ENCODE measurements at places on chromosomes 11 and 22.

- no peak for DNase-seq
Observed at GRCh38 chr11:44564670-44565210, 723 bp upstream of the CD82 start.

DNA sequence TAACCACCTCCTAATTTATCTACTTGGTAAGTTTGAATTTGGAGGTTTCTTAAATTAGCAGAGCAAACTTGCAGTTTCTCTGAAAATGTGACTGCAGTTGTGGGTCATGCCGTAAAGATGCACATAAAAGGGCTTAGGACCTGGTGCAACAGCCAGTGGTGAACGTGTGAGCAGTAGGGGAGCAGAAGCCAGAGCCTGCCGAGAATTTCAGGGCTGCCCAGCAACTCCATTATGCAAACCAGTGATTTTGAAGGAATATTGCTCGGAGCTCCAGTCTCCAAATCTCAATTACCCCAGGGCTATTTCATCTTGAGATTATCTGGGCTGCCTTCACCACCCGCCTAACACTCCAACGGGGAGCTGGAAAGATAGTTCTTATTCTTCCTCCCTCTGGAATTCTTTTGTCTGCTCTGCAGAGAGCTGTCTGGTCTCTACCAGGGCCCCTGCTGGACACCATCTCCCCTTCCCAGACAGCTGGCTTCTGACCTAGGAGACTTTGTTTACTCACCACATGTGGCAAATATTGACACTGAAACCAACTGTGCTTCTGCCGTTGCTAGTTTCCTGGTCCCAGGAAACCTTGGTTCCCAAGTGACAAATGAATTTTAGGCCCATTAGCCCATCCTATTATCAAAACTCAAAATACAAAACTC is 93.9 kb downstream of the DSCAML1 start:
- DNase-seq, result no peak

DNA sequence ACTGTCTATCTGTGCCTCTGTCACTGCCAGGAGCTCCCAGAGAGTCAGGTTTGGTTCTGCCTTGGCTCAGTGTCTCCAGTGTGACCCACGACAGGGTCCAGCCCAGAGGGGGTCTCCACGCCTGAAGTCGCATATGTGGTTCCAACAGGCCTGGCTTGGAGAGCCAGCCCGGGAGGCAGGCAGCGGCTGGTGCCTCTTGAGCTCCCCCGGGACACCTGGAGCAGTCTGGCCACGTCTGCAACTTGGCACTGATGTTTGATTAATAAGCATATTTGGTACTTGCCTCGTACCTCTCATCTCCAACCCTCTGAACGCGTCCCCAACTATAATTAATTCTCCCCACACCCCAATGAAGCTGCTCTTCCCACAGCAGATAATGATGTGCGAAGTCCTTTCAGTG is 31.7 kb upstream of the SHISAL1 start:
- no peak for DNase-seq

DNA sequence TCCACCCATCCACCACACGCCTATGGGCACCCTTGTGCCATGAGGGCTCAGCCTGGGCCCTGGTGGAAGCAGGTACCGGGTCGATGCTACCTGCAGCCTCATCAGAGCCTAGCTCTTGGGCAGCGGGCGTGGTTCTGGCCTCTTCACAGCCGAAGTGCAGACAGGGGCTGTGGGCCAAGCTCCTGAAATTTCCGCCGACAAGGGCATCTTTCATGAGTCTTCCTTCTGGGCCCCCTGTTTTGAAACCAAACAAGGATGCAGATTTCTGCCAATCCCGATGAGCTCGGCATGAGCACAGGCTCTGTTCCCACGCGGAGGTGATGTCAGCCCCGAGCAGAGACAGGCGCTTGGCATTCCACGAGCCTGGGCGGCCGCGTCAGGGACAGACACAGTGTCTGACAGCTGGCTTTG is 22.6 kb upstream of the MGAT3 start:
- DNase-seq, result no peak

- DNase-seq, result no peak
Observed at GRCh38 chr11:2220173-2220771, 48.7 kb upstream of the TH start.

DNA sequence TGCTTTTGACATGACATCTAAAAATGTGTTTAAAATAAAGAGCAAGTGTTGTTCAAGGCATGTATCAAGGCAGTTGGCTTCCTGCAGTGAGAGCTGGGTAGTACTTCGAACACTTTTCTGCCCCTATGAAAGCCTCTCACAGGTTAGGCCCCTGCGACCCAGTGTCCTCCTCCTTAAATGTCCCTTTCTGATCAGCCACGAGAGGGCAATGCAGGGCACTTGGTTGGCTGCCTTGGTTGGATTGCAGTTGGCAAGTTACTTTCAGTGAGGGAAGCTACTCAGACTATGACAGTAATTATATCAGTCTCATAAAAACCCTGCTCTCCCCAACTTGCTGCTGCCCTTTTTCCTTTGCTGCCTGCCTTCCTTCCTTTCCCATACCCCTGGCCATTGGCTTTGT is 743.8 kb downstream of the NTM start:
- DNase-seq, result no peak

DNA sequence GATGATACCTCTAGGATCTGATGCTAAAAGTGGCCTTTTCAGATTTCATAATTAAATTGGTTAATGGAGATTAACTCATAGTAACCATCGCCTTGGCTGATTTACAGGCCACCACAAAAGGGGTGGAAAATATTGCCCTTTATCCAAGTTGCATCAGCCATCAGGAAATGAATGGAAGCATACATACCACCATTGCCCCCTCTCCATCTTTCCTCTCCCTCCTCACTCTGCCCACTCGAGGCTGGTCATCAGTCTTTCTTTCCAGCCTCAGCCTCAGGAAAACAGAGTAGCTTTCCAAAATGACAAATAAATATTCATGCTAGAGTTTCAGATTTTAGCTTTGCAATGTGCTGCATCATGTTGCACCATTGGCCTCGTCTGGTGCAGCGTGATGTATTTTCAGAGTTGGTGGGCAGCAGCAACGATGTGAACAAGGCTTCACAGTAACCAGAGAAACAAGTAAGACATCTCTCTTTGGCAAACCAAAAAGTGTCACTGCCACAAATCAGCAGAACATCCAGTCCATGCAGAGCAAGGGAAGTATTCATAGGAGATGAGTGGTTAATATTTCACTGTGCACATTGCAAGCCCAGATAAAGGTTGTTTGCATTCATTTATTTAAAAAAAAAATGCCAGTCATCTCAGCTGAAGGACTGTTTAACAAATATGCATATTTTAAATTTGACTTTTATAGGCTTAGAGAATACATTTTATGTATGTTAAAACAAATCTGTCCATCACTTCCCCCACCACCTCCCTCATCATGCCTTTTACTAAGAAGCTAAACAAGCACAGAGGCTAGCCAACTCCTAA is 136.7 kb upstream of the FAT3 start:
- DNase-seq, result no peak

GRCh38 chr11:16382638-16383380 is 26.5 kb upstream of the SOX6 start:
- no peak for DNase-seq

GRCh38 chr22:19709063-19709769 is 5.1 kb upstream of the SEPTIN5 start:
- DNase-seq, result no peak

- DNase-seq, result no peak
Observed at GRCh38 chr11:1934335-1935155, 12.6 kb upstream of the MRPL23 start.

DNA sequence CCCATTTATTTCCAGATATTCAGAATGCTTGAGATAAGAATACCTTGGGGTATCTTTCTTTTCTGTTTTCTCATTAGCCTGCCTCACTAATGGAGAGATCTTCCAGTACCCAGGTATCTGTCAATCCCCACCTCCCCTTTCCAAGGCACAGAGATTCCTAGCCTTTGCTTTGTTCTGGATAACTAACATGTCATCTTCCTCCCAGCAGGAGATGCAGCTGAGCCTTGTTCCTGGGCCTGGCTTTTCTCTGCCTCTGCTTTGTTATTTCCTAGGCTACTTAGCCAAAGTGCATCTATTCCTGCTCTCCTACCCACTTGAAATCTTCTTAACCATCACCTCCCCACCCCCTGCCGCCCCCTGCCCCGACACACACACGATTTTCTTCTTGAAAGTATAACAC is 297.1 kb downstream of the NELL1 start:
- no peak for DNase-seq

DNA sequence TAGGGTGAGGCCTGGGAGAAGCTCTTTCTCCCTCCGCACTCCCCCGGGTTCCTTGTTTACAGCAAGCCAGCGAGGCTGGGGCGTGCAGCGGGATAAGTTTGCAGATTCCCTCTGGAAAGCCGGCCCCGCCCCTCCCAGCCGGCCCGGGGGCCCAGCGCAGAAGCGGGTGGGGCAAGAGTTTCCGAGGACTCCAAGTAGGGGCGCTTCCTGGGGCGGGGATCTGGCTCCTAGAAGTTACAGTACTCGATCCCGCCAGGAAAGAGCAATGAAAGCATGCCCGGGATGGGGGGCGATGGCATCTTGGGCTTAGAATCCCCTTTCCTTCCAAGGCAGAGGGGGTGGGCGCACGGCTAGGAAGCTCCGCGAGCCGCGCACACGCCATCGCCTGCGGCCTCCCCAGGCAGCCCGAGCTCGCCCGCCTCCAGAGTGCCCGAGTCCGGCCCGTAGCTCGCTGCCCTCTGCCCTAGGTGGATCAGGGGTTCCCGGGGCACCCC is 385 bp downstream of the TST start:
- DNase-seq, result no peak

GRCh38 chr22:27686534-27686933 is 115.0 kb downstream of the MN1 start:
- no peak for DNase-seq

- no peak for DNase-seq
Observed at GRCh38 chr22:19357270-19358105, 66.0 kb upstream of the CLTCL1 start.

DNA sequence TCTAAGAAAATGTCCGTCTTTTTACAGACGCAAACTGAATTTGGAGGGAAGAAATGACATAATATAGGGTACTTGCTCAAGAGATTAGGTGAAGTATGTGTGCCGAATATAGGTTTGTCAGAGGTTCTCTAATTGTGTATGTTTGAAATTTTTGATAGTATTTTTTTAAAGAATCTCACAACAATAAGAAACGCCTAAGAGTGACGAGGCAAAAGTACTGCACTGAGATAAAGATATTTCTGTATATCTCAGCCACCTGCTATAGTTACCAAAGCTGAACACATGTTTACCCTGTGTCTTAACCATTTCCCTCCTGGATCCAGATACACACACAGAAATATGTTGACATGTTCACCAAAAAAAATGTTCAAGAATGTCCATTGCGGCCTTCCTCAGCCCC is 92.0 kb downstream of the PRMT3 start:
- DNase-seq, result no peak

DNA sequence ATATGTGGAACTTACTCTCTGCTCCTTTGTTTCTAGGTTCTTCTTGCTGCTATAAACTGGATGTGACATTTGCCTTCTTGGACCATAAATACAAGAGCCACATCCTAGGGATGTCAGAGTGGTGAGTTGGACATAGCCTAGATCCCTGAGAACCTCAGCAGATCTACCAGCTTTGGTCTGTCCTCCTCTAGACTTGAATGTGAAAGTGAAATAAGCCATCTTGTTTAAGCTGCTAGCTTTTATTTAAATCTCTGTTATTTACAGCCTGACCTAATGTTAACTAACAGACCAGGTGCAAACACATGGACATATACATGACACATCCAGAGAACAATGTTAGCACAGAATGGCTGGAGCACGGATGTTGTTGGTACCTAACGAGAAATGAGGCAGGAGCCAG is 36.0 kb downstream of the SLN start:
- DNase-seq, result no peak

- DNase-seq, result no peak
Observed at GRCh38 chr11:78339483-78339882, 78.1 kb downstream of the GAB2 start.

DNA sequence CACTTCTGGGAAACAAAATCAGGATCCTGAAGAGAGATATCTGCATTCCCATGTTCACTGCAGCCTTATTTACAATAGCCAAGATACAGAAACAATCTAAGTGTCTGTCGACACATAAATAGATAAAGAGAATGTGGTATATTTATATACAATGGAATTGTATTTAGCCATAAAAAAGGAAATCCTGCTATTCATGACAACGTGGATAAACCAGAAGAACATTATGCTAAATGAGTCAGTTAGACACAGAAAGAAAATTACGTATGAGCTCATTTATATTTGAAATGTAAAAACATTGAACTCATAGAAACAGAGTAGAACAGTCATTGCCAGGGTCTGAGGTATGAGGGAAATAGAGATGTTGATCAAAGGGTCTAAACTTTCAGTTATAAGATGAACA is 6.1 kb downstream of the MRPL17 start:
- no peak for DNase-seq

- DNase-seq, result no peak
Observed at GRCh38 chr11:120510406-120511115, 987 bp upstream of the GRIK4 start.

DNA sequence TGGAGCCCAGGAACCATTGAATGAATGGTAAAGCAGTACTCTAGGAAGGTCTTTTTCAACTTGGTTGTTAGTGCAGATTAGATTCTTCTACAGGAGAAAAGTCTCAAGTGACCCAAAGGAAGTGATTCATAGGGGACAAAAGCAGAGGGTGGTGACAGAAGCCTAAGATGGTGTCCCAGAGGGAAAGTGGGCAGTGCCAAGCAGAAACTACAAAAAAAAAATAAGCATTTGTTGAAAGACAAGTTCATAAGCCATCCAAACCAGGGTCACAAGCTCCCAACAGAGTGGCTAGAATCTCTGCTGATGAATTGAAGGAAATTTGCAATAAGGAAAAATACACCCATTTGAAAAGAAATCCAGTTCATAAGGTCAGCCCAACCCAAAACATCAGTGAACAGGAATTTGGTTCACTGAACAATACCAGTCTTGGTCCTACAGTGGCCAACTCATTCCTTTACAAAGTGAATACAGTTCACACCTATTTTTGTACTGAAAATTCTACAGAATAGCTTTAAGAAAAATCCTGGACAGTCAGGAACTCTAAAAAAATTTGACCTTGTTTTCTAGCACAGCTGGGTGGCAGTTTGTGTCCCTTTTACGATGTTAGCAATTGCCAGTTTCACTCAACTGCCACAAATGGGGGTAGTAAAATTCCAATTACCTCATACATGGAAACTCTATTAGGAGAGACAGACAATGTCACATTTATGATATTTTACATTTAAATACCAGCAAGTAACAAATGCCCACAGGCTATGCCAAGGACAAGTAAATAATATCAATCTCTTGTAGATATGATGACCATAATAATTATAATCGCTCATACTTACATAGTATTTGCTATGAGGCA is 21.6 kb upstream of the NUP160 start:
- no peak for DNase-seq

DNA sequence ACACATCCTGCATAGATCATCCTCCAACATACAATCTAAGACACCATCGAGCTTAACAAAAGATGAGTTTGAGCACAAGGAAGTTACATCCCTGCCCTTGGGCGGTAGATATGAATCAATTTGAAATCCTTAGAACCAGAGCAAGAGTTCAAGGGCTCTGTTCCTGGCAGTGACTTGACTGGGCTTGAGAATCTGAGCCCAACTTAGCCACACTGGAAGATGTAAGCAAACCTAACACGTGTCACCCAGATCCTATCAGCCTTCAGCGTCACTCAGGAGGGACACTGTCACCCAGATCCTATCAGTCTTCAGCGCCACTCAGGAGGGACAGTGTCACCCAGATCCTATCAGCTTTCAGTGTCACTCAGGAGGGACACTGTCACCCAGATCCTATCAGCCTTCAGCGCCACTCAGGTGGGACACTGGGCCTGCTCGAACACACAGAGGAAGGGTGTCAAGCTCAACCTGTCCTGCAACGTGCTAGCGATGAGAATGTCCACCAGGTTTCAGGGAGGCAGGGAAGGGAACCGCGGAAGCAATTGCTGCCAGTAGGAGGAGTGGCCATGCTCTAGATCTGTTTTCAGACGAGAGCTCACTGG is 32.8 kb upstream of the CTSD start:
- DNase-seq, result no peak
